ENCODE measurements at places on chromosomes 13 and 19.

GRCh38 chr19:1864480-1865171 lies 1.2 kb upstream of the KLF16 start:
- DNase-seq = peak; percentile 79

- DNase-seq = no peak
These were observed 362.6 kb downstream of the KLF5 start for GRCh38 chr13:73421310-73421912.

- no peak for DNase-seq
These were observed 93.7 kb upstream of the SGCG start for GRCh38 chr13:23086968-23087623.

- peak; percentile 64 for DNase-seq
These were observed 23.2 kb upstream of the GTF3A start for GRCh38 chr13:27401210-27401609.

DNA sequence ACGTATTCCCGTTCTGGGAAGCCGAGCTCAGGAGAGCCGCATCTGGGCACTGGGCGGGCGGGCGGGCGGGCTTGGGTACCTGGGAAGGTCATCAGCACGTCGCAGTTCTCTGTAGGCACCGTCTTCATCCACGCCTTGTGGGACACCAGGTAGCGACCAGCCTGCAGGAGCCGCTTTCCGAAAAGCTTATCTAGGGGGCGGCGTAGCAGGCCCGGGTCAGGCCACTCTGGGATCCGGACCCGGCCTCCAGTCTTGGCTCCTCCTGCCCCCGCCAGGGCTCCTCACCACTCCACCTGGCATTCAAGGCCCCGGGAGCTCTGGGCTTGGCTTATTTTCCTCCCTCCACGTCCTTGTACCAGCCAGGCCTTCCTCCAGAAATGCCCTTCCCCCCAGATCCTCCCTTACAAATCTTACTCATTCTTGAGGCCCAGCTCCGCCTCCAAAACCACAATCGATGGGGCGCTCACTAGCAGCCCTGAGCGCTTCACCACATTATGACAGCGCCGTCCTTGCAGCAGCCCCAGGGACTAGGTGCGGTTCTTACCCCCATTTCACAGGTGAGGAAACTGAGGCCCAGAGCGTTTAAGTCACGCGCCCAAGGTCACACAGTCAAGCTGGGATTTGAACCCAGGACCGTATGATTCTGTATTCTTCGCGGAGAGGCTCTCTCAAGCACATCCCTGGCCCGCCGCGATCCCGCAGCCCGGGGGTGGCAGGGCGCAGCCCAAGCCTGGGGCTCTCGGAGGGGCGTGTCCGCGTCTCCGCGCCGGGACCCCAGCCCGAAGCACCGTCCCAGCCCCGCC lies 843 bp downstream of the ANO8 start:
- peak; percentile 87 for DNase-seq

- no peak for DNase-seq
These were observed 4.0 kb downstream of the SMAD9 start for GRCh38 chr13:36915896-36916640.

DNA sequence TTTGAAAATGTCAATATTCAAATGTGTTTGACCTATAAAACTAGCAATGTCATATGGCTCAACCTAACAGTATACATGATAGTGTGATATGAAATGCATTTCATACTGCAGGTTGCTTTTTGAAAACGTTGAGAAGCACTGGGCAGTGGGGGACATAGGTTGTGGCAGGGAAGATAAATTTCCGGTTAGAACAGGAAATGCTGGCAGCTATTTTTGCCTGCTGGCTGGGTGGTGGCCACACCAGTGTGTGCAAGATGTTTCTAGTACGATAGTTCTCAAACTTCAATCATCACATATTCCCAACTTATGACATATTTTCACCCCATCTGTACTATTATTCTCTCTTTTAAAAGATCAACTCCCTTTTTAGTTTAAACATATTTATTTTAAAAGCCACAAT lies 17.2 kb downstream of the FXYD5 start:
- DNase-seq = no peak

DNA sequence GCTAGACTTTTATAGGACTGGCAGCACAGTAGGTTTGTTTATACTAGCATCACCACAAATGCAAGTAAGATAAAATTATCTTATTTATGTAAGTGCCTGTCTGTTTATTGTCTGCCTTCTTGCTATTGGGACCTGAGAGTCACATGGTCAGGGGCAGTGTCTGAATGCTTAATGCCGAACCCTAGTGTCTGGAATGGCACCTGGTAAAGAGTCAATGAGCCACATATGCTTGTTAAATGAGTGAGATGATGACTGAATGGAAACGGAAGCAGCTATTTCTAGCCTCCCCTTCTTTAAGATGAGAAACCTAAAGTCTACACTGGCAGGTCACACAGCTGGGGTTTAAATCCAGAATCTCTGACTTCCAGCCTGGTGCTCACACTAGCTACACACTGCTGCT lies 92.2 kb downstream of the STOML3 start:
- no peak for DNase-seq

DNA sequence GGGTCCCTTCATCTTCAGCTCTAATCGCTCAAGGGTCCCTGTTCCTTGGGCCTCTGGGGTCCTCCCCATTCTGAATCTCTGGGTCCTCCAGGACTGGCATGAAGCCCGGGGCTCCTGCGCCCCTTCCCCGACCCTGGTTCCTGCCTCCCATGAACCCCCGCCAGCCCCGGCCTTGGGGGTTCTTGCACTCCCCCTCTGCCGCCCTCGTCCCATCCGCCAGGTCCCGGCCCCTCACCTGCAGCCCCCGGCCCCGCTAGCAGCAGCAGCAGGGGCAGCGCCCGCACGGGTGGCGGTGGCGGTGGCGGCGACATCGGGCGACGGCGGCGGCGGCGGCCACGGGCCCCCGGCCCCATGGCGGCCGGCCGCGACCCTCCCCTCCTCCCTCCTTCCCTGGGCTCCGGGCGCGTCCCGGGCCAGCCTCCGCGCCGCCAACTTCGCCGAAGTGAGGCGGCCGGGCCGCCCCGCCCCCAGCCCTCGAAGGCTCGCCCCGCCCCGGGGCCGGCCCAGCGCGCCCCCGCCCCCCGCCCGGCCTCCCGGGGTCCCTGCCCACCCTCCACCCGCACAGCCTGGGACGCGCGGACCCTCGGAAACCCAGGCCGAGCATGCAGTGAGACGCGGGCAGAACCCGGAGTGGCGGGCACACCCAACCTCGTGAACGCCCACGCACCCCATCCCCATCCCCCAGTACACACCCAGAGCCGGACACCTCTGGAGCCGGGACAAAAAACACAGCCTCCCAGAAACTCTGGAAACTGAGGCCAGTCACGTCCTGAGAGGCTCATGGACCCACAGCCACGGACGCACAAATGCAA lies at the start of gene NOTCH3:
Gene NOTCH3 (minus strand): TSS at position 443 of the 812 bp plus-strand sequence. CDS start 90 bp downstream, at position 353.
- DNase-seq = peak; percentile 74

- no peak for DNase-seq
These were observed 155.6 kb upstream of the RFC3 start for GRCh38 chr13:33662392-33662791.

- DNase-seq = no peak
These were observed 1203.5 kb upstream of the PRR20A start for GRCh38 chr13:55937180-55937579.

DNA sequence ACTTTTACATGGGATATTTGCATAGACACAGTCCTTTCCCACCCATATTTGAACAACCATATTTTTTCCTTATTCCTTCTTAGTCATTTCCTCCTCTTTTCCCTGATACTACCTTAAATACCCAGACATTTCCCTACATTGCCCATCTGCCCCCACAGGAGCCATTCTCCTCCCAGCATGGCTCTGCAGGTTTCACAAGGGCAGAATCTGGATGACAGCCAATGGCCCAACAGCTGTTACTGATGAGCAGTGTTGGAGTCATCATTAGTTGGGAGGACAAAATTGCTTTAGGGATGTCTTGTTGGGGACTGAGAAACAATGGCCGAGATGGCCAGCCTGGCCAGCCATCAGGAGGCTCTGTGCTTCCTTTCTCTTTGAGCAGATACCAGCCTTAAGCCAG lies 209.5 kb downstream of the KLF5 start:
- DNase-seq = no peak

DNA sequence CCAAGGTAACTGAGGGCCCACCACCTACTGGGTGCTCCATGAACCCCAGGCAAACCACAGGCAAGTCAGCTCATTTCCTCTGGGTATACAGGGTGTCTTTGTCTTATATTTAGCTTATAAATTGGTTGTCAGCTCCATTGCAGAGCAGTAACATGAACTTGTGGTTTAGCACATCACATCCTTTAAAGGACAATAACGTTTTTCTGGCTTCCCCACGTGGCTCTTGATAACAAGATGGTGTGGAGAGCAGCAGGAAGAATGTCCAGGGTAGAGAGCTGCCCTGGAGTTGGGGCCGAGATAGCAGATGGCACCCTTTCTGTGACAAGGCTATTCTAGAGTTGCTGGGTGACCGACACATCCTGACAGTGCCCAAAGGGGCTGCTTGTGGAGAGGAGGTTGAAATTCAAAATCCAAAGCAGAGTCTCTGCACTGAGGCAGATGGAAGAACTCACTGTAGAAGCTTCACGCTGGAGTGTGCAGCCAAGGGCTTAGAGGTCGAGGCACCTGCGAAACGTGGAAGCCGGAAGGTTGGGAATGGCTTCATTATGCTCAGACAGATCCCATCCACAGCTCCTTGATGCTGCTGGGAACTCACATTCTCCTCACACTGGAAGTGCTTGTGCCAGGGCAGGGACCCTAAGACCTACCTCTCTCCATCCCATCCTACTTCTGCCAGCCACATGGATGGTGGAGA lies 133.0 kb upstream of the FRY start:
- DNase-seq = no peak

DNA sequence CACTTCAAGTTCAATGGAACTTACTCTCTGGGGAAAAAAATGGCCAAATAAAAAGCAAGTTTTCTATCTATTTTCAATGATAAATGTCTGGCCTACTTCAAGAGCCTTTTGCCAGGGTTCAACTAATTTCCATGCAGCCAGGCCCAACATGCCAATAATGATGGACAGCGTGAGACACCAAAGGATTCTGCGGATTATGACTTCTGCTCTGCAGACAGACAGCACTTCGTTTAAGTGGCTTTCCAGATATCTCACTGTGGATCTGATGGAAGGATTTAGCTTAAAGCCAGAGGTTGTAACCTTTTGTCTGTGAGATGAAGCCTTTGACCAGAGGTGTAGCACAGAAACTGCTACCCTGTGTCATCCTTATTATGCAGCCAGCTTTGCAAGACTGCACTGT lies 614.2 kb downstream of the DCT start:
- DNase-seq = no peak

DNA sequence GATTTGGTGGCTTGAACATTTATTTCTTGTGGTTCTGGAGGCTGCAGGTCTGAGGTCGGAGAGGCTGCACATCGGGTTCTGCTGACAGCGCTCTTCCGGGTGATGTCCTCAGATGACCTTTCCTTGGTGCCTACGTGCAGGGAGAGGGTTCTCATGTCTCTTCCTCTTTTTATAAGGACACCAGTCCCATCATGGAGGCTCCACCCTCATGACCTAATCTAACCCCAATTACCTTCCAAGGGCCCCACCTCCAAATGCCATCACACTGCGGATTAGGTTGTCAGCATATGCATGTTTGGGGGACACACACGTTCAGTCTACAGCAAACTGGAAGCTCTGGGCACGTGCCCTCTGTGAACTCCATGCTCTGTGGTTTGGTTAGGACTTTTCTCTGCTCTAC lies 338.6 kb downstream of the FGF9 start:
- DNase-seq = peak; percentile 61

- DNase-seq = no peak
These were observed 9.4 kb upstream of the RAB20 start for GRCh38 chr13:110570886-110571285.

GRCh38 chr19:53909471-53910169 lies 542 bp downstream of the CACNG7 start:
- no peak for DNase-seq

DNA sequence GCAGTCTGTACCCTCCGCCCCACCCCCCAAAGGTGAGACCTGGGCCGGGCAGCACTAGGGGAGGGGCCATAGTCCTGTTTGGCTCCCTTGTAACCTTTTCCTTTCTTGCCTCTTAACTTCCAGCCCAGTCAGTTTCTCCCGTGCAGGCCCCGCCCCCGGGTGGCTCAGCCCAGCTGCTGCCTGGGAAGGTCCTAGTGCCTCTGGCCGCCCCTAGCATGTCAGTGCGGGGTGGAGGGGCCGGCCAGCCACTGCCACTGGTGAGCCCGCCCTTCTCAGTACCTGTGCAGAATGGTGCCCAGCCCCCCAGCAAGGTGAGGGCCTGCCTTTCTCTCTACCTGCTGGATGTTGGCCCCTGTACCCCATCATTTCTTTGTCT lies 10.5 kb upstream of the PRR19 start:
- no peak for DNase-seq

GRCh38 chr13:27954406-27954851 lies 14.7 kb downstream of the CDX2 start:
- no peak for DNase-seq

DNA sequence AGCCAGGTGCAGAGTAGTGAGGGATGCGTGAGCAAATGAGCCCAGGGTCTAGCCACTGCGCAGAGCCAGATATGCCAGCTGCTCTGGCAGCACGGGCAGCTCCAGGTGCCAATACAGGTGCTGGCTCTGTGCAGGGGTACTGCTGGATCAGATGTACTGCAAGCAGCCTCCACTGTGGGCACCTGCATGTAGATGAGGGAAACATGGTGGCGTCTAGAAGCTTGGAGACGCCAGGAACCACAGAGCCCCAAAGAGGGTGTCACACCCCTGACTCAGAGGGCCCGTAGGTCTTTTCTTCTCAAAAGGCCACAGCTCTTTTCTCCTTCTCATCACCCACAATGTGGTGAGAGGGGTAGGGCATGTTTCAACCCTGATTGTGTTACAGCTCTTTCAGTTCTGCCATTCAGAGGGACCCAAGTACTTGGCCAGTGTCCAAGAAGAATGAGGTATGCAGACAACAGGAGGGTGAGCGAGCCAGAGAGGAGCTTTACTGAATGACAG lies 244.4 kb upstream of the SLITRK1 start:
- DNase-seq = no peak

- DNase-seq = no peak
These were observed 24.2 kb downstream of the FBXO27 start for GRCh38 chr19:39008137-39008536.

GRCh38 chr19:38209671-38210457 lies 14.2 kb downstream of the DPF1 start:
- DNase-seq = no peak

DNA sequence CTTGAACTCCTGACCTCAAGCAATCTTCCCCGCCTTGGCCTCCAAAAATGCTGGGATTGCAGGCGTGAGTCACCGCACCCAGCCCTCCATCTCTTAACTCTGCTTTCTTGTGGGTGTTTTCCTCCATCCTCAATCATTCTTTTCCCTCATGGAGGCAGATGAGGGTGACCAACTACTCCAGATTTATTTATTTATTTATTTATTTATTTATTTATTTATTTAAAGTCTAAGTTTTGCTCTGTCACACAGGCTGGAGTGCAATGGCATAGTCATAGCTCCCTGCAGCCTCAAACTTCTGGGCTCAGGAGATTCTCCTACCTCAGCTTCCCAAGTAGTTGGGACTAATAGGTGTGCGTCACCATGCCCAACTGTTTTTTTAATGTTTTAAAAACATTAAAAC lies 14.9 kb downstream of the VAV1 start:
- no peak for DNase-seq

- DNase-seq = no peak
These were observed 105.6 kb upstream of the SERP2 start for GRCh38 chr13:44267980-44268379.

- DNase-seq = no peak
These were observed 2567.1 kb downstream of the PCDH9 start for GRCh38 chr13:64662887-64663593.

GRCh38 chr13:50126263-50126992 lies 111.2 kb downstream of the KCNRG start:
- peak; percentile 56 for DNase-seq

Data from suppressor macrophage treated with lipopolysaccharide for 1 hour (primary cell).